Stimulated activated CD4-positive, alpha-beta T cell treated with anti-CD3 and anti-CD28 coated beads, Interleukin-15, amount 100 ng/mL, for 1 hour (primary cell): ENCODE measurements at places on chromosomes 13 and 19.

- DNase-seq, result no peak
Measured at GRCh38 chr19:42495663-42496062, 32.6 kb downstream of the CEACAM1 start.

GRCh38 chr13:26200811-26201210 is 21.3 kb downstream of the RNF6 start:
- DNase-seq, result no peak

DNA sequence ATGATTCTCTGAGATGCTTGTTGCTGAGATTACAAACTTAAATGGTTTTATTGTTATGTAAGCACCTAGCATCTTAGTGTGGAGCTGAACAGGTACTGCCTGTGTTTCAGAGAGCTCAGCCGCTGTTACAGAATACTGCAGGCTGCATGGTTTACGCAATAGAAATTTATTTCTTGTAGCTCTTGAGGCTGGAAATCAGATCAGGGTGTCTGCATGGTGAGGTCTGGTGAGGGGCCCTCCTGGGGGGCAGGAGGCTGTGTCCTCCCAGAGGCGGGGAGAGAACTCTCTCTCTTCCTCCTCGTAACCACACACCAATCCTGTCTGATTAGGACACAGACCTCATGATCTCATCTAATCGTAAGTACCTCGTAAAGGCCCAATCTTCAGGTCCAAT is 13.1 kb downstream of the ATP11A start:
- no peak for DNase-seq

GRCh38 chr13:27161980-27162379 is 9.6 kb downstream of the USP12 start:
- DNase-seq, result no peak

DNA sequence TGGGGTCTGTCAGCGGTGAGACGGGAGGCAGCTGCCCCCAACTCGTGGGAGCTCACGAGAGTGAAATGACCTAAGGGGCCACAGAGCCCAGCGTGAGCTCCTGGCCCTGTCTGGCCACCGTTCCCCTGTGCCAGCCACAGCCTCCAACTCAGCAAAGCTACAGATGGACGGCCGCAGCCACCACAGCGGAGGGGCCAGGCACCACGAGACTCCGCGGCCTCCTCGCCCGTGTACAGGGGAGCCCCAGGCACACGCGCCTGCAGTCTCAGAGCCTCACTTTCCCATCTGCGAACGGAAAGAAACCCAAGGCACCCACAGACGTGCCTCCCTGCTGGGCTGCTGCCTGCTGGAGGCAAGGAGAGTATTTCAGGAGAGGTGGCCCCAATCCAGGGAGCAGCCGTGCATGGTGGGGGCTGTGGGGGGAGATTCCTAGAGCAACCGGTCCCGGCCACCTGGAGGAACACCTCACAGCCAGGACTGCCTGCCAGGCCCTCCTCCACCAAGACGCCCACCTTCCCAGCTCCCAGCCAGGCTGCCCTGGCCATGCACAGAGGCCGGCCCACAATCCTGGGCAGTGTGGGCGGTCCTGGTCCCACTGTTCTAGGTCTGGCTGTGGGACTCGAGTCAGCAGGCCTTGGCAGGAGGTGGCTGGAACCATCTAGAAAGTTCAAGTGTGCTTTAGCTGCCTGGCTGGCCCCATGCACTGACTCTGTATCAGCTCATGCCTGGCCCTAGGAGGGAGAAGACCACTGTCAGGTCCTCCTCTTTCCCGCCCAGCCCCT is 1.9 kb downstream of the MKNK2 start:
- no peak for DNase-seq

- no peak for DNase-seq
Measured at GRCh38 chr19:53872762-53873161, 5.1 kb downstream of the MYADM start.

- no peak for DNase-seq
Measured at GRCh38 chr13:20191311-20192157, 1.2 kb downstream of the GJB2 start.

- DNase-seq, result no peak
Measured at GRCh38 chr19:19747357-19748220, 14.7 kb upstream of the ZNF14 start.

- no peak for DNase-seq
Measured at GRCh38 chr13:34411894-34412293, 530.2 kb upstream of the NBEA start.

GRCh38 chr13:41463838-41464602 is 6.7 kb downstream of the RGCC start:
- no peak for DNase-seq

DNA sequence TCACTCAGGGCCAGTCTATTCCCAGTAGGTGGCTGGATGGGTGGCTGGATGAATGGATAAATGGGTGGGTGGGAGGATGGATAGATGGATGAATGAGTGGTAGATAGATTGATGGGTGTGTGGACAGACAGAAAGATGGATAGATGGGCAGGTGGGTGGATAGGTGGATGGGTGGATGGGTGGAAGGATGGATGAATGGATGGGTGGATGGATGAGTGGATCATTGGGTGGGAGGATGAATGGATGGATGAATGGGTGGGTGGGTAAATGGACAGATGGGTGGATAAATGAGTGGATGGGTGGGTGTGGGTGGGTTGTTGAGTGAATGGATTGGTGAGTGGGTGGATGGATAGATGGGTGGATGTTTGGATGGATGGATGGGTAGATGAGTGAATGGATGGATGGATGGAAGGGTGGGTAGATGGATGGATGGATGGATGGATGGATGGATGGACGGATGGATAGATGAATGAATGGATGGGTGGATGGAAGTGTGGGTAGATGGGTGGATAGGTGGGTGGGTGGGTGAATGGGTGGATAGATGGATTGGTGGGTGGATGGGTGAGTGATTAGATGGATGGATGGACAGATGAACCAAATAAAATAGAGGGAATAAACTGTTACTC is 27.1 kb upstream of the CCNE1 start:
- DNase-seq, result no peak

- no peak for DNase-seq
Measured at GRCh38 chr19:56126983-56127780, 6.1 kb upstream of the ZNF787 start.

DNA sequence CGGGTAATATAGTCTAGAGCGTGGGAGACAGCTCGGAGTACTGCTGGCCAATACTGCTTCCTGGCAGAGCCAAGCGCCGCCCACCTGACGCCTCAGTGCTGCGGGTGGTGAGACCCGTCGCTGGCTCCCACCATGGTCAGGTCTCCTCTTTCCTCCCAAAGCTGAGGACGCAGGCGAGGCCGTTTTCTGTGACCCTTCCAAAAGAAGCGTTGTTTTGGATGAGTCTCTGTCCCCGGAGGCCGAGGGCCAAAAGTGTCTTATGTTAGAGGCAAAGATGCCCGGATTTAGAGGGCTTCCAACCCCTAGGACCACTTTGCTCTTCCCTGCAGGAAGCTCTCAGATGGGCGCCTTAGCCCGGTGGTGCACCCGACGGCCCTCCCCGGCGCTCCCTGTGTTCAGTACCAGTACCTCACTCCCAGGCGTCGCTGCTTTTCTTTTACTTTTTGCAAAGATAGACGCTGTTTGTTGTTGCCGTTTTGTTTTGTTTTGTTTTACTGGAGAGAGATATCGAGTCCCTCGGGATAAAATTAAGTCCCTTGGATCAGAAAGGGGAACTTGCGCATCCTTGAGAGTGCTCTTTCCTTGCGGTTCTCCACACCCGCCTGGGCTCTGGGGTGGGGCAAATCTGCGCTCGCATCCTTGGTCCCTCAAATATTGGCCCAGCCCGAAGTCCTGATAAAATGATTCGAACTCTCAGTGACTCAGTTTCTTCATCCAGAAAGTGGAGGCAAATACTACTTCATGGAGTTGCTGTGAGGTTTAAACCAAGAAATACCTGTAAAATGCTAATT is 7.0 kb downstream of the PDX1 start:
- no peak for DNase-seq

- no peak for DNase-seq
Measured at GRCh38 chr13:75398072-75398471, 83.9 kb downstream of the TBC1D4 start.

- DNase-seq, result no peak
Measured at GRCh38 chr19:39389631-39390414, 1.1 kb downstream of the PAF1 start.

DNA sequence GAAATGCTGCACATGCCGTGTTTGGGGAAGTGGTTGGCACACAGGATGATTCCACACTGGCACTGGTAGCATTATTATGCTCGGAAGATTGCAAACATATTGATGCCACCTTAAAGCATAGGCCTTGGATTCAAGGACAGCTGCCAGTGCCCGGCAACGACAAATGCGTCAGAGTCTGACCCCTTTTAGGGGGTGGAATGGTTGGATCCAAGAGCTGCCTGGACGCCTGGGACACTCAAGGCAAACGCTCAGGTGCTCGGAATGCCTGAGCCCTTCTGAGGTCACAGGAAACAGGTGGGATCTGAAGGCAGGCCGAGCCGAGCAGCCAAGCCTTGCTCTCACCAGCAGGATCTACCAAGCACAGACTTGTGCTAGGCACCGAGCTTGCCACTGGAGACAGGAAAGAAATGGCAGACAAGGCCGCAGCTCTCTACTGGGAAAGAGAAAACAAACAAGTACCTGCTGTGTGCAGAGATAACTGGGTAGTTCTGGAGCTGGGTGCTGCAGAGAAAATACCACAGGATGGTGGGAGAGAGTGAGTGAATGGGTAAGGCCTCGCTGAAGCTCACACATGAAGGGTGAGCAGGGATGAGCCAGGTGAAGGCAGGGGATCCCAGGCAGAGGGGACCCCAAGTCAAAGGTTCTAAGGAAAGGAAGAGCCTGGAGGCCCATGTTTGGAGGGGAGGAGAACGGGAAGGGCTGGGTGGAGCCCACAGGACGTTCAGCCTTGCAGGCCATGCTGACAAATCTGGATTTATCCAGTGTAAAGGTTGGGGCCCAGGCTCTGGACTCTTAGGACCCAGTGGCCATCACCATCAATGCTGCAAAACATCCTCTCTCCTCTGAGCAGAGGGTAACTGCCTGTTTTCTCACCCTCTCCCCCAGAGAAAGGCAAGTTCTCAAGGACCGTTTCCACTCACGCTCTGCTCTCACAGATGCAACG is 9.2 kb downstream of the RANBP3 start:
- no peak for DNase-seq

GRCh38 chr19:33407716-33408115 is 34.2 kb downstream of the CEBPG start:
- no peak for DNase-seq

DNA sequence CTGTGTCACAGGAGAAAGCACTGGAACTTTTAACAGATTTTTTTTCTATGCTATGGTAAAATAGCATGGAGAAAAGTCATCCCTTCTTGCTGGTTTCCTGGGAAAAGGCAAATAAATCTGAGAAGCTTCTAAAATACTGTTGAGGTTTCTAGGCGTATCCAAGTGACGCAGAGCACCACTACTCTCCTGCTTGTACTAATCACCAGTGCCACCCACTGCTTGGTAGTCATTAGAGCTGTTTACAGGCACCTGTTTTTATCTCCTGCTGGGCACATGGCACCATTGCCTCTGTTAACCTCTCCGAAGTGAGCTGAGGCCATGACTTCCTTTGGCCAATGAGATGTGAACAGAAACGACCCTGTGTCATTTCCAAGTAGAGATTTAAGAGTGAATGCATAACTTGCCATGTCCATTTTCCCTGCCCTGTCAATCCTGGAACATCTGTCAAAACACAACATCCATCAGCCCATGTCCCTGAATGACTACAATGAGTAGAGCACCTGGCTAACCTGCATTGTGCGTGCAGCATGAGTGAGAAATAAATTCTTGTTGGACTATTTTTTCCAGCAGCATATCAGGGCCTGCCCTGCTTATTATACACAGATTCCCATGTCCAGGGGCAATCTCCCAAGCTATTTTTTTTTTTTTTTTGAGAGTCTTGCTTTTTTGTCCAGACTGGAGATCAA is 17.3 kb upstream of the OXGR1 start:
- DNase-seq, result no peak

- DNase-seq, result no peak
Measured at GRCh38 chr19:50199259-50199555, 4.2 kb upstream of the MYH14 start.

- no peak for DNase-seq
Measured at GRCh38 chr19:28034936-28035335, 1178.0 kb downstream of the UQCRFS1 start.

DNA sequence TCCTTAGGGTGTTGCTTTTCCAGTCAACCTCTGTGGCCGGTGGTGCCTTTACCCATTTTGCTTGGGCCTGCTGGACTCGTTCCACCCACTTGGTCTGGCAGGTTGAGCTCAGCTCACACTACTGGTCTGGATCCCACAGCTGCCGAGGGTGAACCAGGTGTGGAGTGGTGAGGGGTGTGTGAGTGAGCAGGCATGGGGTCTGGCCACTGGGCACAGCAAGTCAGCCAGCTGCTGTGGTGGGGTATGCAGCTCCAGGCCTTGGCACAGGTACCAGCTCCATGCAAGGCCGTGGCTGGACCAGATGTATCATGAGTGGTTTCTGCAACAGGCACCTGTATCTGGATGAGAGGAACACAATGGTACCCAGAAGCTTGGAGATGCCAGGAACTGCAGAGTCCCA is 277.6 kb upstream of the KLHL1 start:
- DNase-seq, result no peak
